Stimulated activated CD4-positive, alpha-beta T cell treated with anti-CD3 and anti-CD28 coated beads, Interleukin-12 subunit alpha, Interleukin-12 subunit beta, amount 100 ng/mL, for 48 hours (primary cell): ENCODE measurements at places on chromosomes 3 and 15.

DNA sequence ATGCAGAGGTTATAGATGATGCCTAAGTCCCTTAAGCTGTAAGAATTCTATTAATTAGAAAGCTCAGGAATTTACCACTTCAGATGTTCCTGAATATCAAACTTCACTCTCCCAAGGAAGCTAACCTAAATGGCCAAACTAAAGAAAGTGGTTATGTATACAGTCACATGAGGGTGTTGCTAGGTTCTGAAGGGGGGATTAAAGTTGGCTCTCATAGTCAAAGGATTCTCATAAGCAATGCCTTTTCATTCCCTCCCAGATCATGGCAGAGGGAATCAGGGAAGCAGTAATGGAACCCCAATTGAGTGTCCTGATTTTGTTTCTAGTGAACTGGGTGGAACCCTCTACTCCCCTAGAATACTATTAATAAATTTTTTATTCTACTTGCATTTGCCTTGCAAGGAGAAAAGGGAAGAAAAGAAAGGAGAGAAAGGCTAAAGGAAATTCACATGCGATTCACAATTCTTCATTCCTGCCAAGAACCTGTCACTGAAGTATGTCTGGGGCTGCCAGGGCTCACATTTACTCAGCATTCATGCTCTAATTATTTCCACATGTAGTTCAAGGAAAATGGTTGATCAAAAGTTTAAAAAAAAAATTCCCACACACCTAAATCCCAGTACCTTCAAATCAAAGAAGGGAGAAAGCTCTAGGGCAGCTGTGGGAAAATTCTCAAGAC is 25.1 kb downstream of the FSTL1 start:
- no peak for DNase-seq

- no peak for DNase-seq
Observed at GRCh38 chr3:32626631-32627030, 56.0 kb upstream of the DYNC1LI1 start.

- no peak for DNase-seq
Observed at GRCh38 chr3:150443331-150443741, 35.2 kb downstream of the TSC22D2 start.

GRCh38 chr3:124250053-124250452 is 258.1 kb upstream of the ROPN1 start:
- no peak for DNase-seq
